ENCODE measurements at places on chromosomes 6 and 20. TPM values are rescaled to one million over a fixed set of nuclear protein-coding genes. Genes with fewer than 3 reads are reported as not detected.

DNA sequence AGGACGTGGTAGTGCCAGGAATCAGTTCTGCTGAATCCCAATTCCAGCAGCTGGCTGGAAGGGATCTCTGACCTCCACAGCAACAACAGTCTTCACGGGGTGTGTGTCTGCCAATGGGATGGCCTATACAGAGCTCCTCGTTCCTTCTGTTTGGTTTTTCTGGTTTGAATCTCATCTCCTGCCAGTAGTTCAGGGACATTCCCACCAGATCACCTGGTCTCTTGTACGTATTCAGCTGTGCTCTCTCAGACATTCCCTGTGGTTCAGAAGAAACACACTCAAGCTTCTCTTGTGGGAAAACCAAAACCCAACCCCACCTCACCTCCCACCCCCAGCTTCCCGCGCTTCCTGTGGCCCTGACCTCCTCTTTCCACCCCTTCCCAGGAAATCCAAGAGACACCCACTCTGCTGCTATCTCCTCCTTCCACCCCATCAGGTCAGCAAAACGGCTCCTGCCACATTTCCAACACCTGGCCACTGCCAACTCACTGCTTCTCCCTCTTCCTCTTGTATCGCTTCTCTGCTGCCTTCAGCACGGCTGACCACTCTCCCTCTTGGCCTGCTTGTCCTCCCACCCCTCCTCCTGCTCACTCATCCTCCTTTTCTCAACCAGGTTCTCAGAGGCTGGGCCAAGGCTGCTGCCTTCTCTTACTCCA lies 63.3 kb upstream of the PTGIS start:
- no peak overlapping the region for H3K4me3 ChIP-seq
- DNase-seq, result no peak
- peaks cover 14% of the 10 kb centered on the region for H3K36me3 ChIP-seq
- no peak overlapping the region for H3K27ac ChIP-seq
- H3K27me3 ChIP-seq, result no peaks in the 10 kb centered on the region
- no peaks in the 10 kb centered on the region for H3K4me1 ChIP-seq

The PAX1 gene
- polyA plus RNA-seq, result not detected

DNA sequence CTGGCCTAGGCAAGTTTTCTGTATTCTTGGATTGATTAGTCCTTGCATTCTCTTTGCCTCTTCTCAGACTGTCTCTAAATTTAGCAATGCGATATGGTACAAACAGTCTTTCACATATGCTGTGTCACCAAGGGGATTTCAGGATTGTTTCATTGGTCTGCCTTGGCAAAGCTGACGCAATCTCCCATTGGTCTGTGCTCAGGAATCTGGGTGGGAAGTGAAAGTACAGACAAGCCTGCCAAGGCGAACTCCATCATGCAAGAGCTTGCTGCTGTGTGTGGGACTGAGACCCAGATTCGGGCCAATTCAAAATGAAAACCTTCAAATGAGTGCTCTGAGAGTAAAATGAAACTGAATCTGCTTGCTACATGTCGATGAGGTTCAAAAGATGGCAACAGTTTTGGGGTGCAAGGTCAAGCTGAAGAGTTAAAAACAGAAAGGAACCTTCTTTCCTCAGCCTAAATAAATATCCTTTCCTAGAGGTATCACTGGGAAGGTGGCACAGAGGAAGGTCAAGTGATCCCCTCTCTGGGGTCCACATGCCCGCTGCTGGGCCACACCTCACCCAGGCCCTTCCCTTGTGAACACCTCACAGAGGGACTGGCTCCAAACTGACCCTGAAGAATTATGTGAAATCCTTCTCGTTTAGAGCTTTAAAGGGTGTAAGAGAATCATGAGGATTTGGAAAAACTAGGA lies 198.8 kb upstream of the PREP start:
- H3K27ac ChIP-seq, result no peak overlapping the region
- no peak for DNase-seq
- H3K27me3 ChIP-seq, result no peaks in the 10 kb centered on the region
- H3K36me3 ChIP-seq, result no peaks in the 10 kb centered on the region
- H3K4me3 ChIP-seq, result no peak overlapping the region

The NR2E1 gene
- not detected for polyA plus RNA-seq

- H3K4me1 ChIP-seq, result no peaks in the 10 kb centered on the region
- H3K4me3 ChIP-seq, result no peak overlapping the region
- no peak for DNase-seq
- H3K27me3 ChIP-seq, result peaks cover 18% of the 10 kb centered on the region
- H3K27ac ChIP-seq, result no peak overlapping the region
- H3K36me3 ChIP-seq, result no peaks in the 10 kb centered on the region
Observed at GRCh38 chr6:125759184-125759902, 9.9 kb downstream of the HEY2 start.

- H3K4me3 ChIP-seq, result no peak overlapping the region
- no peaks in the 10 kb centered on the region for H3K27me3 ChIP-seq
- peak overlapping the region; percentile 75 for H3K27ac ChIP-seq
- DNase-seq, result peak; percentile 82
- H3K36me3 ChIP-seq, result no peaks in the 10 kb centered on the region
Observed at GRCh38 chr6:138654715-138655634, 118.6 kb upstream of the CCDC28A start.

- H3K36me3 ChIP-seq, result no peaks in the 10 kb centered on the region
- H3K4me3 ChIP-seq, result no peak overlapping the region
- H3K4me1 ChIP-seq, result no peaks in the 10 kb centered on the region
- no peaks in the 10 kb centered on the region for H3K27me3 ChIP-seq
Observed at GRCh38 chr6:96704713-96705112, 132.6 kb downstream of the GPR63 start.

- H3K4me3 ChIP-seq, result no peak overlapping the region
- no peak for DNase-seq
- no peaks in the 10 kb centered on the region for H3K27me3 ChIP-seq
- no peaks in the 10 kb centered on the region for H3K36me3 ChIP-seq
- no peak overlapping the region for H3K27ac ChIP-seq
Observed at GRCh38 chr20:57928181-57928967, 218.6 kb upstream of the PMEPA1 start.

- no peaks in the 10 kb centered on the region for H3K36me3 ChIP-seq
- H3K27me3 ChIP-seq, result no peaks in the 10 kb centered on the region
- no peak overlapping the region for H3K4me3 ChIP-seq
- H3K4me1 ChIP-seq, result peaks cover 14% of the 10 kb centered on the region
Observed at GRCh38 chr20:5835871-5836270, 85.7 kb downstream of the SHLD1 start.

DNA sequence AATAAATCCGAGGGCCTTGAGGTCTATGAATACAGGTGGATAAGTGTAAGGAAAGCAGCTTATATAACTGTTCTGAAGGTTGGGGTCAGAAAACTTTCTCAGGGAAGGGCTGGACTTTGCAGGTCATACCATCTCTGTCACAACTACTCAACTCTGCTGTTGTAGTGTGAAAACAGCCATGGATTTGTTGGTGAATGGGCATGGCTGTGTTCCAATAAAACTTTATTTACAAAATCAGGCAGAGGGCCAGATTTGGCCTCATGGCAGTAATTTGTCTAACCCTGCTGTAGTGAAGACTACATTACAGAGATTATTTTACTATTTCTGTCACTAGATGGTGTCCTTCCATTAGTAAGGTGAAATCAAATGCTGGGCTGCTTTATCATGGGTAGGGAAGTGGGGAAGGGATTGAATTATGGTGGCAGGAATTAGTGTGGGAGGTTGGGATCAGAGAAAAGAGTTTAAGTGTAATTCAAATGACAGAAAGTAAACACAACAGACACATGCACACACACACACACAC lies 409.6 kb upstream of the CHD6 start:
- H3K27ac ChIP-seq, result no peak overlapping the region
- no peaks in the 10 kb centered on the region for H3K36me3 ChIP-seq
- no peaks in the 10 kb centered on the region for H3K4me1 ChIP-seq
- H3K27me3 ChIP-seq, result no peaks in the 10 kb centered on the region
- no peak for DNase-seq

DNA sequence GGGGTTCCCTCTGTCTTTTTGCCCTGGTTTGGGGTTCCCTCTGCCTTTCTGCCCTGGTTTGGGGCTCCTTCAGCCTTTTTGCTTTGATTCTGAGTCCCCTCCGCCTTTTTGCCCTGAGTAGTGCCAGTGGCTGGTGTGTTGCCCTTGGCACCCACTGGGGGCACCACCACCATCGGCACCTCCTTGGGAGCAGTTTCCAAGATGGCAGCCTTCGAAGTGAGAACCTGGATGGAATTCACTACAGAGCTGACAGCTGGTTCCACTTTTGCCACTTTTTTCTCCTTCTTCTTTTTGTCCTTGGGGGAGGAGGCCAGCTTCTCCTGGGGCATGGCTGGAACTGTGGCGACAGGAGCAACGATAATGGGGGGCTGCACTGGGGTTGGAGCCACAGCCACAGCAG lies 22.2 kb downstream of the RRBP1 start:
- no peaks in the 10 kb centered on the region for H3K27me3 ChIP-seq
- peaks cover 17% of the 10 kb centered on the region for H3K36me3 ChIP-seq
- H3K4me3 ChIP-seq, result no peak overlapping the region
- H3K27ac ChIP-seq, result no peak overlapping the region

DNA sequence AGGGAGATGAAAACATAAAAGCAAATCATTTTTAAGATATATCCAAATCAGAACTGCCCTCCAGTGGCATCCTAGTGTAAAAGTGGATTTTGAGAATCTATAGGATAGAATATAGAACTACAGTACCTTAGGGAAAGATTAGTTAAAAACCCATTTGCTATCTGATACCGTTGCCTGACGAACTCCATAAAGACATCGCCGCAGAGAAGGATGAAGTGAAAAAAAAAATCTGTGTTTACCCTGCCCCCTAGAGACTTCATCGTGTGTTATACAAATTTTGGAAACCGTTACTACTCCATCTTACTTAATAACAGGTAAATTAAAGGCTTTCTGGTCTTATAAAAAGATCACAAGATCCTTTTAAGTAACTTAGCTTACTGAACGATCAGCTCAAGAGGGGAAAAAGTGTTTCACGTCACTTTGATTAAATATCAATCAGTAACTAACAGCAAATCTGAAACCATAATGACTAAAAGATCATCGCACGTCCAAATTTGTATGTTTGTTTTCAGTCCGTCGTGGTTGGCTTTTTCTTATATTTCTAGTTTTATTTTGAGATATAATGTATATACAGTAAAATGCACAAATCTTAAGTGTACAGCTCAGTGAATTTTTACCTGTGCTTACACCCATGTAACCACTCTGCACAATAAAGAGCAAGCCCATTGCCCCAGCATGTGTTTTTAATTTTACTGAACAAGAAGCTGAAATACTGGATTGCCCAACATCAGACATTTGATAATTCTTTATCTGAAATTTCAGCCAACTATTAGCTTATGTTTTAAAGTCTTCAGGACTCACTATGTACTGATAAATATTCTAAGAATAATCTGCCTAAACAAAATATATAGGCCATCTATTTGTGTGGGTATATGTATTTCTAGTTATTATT lies 881 bp upstream of the MCM3 start:
- no peaks in the 10 kb centered on the region for H3K27me3 ChIP-seq
- no peaks in the 10 kb centered on the region for H3K36me3 ChIP-seq
- peaks cover 15% of the 10 kb centered on the region for H3K4me1 ChIP-seq
- DNase-seq, result no peak

The LPA gene
- polyA plus RNA-seq, result not detected

The OTOR gene
- not detected for polyA plus RNA-seq

- no peaks in the 10 kb centered on the region for H3K36me3 ChIP-seq
- H3K27me3 ChIP-seq, result no peaks in the 10 kb centered on the region
- H3K27ac ChIP-seq, result peak overlapping the region; percentile 84
- peak overlapping the region; percentile 31 for H3K4me3 ChIP-seq
- H3K4me1 ChIP-seq, result peaks cover 37% of the 10 kb centered on the region
Observed at GRCh38 chr6:116278854-116279231, 887 bp downstream of the TSPYL1 start.

GRCh38 chr20:11924923-11925322 lies 7.2 kb downstream of the BTBD3 start:
- H3K27ac ChIP-seq, result no peak overlapping the region
- H3K27me3 ChIP-seq, result no peaks in the 10 kb centered on the region
- DNase-seq, result no peak
- H3K36me3 ChIP-seq, result peaks cover 2% of the 10 kb centered on the region

The ARMC12 gene
- 1.9 TPM for polyA plus RNA-seq

GRCh38 chr6:167829513-167829912 lies 2.8 kb downstream of the AFDN start:
- peaks cover 39% of the 10 kb centered on the region for H3K4me1 ChIP-seq
- H3K27me3 ChIP-seq, result no peaks in the 10 kb centered on the region
- DNase-seq, result no peak
- H3K36me3 ChIP-seq, result no peaks in the 10 kb centered on the region
- no peak overlapping the region for H3K27ac ChIP-seq
- H3K4me3 ChIP-seq, result no peak overlapping the region

GRCh38 chr6:15121443-15121842 lies 124.4 kb upstream of the JARID2 start:
- H3K4me3 ChIP-seq, result no peak overlapping the region
- DNase-seq, result no peak
- H3K4me1 ChIP-seq, result no peaks in the 10 kb centered on the region
- H3K27me3 ChIP-seq, result no peaks in the 10 kb centered on the region
- no peaks in the 10 kb centered on the region for H3K36me3 ChIP-seq
- no peak overlapping the region for H3K27ac ChIP-seq

- no peak for DNase-seq
- peaks cover 3% of the 10 kb centered on the region for H3K36me3 ChIP-seq
- H3K27me3 ChIP-seq, result no peaks in the 10 kb centered on the region
- no peak overlapping the region for H3K27ac ChIP-seq
- no peaks in the 10 kb centered on the region for H3K4me1 ChIP-seq
- H3K4me3 ChIP-seq, result no peak overlapping the region
Observed at GRCh38 chr20:37839432-37839827, 63.5 kb upstream of the VSTM2L start.

GRCh38 chr20:21505810-21506530 lies 7.9 kb downstream of the NKX2-2 start:
- DNase-seq, result peak; percentile 37
- H3K4me3 ChIP-seq, result peak overlapping the region; percentile 5
- peaks cover 43% of the 10 kb centered on the region for H3K27me3 ChIP-seq
- no peak overlapping the region for H3K27ac ChIP-seq

- no peak overlapping the region for H3K27ac ChIP-seq
- DNase-seq, result no peak
- no peaks in the 10 kb centered on the region for H3K4me1 ChIP-seq
- H3K36me3 ChIP-seq, result no peaks in the 10 kb centered on the region
Observed at GRCh38 chr6:113209315-113209714, 647.8 kb upstream of the MARCKS start.

DNA sequence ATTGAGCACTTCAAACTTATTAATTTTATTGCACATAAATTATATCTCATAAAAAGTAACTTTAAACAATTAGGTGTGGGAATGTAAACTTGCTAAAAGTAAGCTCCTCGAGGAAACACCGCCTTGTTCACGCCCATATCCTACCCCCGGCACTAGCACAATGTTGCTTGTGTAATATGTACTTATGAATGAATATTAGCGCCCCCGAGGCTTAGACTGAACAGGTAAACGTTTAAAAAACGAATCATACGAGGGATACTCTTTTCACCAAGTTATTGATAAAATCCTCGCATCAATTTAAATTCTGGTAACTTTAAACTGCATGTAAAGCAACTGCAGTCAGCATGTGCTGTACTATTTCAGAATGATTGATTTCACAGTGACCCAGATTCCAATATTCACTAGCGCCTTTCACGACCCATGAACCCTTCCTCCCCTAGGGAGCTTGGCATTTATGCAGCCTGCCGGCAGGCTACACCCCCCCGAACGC lies 637 bp downstream of the TFB1M start:
- no peaks in the 10 kb centered on the region for H3K36me3 ChIP-seq
- H3K4me1 ChIP-seq, result peaks cover 49% of the 10 kb centered on the region
- peak overlapping the region; percentile 100 for H3K4me3 ChIP-seq
- no peak for DNase-seq

The COL10A1 gene
- polyA plus RNA-seq, result not detected

- H3K36me3 ChIP-seq, result no peaks in the 10 kb centered on the region
- peak; percentile 13 for DNase-seq
- H3K4me3 ChIP-seq, result no peak overlapping the region
Observed at GRCh38 chr20:25394276-25394675, 3.6 kb upstream of the ABHD12 start.
